ENCODE measurements at places on chromosomes 3 and 15.

DNA sequence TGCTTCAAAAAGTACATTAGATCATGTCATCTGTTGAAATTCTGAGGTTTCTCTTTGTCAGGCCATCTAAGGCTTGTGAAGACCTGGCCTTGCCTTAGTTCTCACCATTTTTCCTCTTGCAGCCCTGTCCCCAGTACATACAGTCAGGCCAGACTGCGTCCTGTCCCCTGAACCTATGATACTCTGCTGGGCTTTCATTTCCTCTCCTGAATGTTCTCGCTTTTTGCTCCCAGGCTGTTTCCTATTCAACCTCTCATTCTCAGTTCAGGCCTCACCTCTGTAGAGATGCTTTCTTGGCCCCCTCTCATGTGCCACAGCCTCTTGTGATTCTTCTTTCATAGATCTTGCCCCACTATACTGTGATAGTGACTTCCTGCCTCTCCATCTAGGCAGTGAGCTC lies 648.8 kb upstream of the KCNMB2 start:
- no peak for DNase-seq

DNA sequence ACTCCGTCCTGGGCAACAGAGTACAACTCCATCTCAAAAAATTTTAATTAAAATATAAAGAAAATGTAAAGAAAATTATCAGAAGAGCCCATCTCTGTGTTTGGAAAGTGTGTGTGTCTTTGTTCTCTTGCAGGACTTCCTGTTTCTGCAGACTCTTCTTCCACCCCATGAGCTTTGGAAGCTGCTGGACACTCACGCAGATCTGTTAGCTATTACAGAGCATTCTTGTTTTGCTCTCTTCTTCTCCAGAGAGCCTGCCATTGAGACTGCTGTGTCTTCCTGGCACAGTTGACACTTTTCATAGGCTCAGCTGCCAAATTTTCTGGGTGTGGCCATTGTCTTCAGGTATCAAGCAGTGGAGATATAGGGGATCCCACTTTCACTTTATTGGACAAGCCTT lies 6.0 kb upstream of the CCR8 start:
- no peak for DNase-seq

GRCh38 chr3:5784690-5785089 lies 597.2 kb downstream of the EDEM1 start:
- no peak for DNase-seq

DNA sequence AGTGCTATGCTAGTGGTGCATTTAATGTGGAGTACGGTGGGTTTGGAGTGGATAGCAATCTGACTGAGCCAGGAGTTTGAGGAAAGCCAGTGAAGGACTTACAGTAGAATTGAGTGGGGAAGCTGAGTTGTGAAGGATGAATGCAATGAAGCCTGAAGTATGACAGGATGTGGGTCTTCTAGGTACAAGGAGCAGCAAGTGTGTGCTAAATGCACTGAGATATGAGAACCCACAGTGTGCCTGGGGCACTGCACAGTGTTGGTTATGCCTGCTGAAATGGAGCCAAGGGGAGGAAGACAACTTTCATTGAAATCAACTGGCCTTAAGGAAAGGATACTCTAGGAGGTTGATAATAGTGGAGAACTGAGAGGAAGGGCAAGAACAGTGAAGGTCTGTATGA lies 105.5 kb upstream of the MRPL3 start:
- DNase-seq, result no peak

DNA sequence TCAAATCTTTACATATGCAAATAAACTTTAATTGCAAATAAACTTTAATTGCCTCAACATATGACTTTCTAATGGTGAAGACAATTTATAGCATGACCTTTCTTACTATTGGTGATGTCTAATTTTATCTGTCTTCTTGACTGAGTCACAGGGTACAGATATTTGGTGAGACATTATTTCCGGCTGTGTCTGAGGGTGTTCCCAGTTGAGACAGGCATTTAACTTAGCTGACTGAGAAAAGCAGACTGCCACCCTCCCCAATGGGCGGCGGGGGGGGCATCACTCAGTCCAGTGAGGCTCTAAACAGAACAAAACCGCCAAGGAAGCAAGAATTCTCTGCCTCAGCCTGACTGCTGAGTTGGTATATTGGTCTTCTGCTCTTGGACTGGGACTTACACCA lies 160.0 kb downstream of the TBL1XR1 start:
- no peak for DNase-seq

GRCh38 chr3:150681057-150681456 lies 22.7 kb downstream of the ERICH6 start:
- DNase-seq, result no peak

DNA sequence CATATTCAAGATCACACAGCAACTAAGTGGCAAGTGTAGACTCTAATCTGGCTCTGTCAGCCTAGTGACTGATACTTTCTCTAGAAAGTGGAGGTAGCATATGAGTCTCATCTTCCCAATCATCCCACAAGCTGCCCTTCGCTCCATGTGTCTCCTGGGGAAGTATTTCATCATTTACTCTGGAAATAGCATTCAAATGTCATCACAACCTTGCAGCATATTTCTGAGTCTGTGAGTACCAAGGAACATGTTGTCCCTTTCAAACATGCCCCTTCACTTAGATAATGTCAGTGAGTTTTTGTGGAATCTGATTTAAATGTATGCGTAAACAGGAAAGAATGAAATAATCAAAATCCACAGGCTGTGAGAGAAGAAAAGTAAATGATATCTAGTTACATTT lies 322.9 kb downstream of the SLC9A9 start:
- DNase-seq, result no peak

- no peak for DNase-seq
Measured at GRCh38 chr15:66785637-66786036, 83.6 kb downstream of the SMAD6 start.

DNA sequence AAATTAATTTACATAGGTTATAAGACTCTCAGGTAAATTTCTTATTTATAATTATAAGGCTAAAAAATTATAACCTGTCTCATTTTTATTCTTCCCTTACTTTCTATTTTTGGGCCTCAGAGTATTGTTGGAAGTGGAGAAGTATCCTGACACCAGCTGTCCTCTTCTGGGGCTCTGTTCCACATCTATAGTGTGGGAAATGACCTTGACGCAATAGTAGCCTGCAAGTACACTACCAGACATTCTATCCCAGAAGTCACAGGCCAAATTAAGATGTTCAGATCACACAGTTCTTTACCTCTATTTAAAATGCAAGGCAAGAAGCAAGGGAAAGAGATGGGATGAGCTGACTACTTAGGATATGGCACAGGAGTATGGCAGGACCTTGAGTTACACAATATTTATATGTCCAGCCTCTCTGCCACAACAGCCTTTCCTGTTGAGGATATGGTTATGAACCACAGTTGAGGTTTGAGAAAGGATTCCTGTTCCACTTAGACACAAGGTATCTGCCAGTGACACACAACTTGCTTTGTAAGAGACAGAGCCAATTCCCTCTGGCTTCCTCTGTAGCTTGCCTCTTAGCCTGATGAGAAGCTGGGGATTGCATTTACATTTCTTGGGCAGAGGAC lies 158.0 kb upstream of the IL12A start:
- DNase-seq, result peak; percentile 20

- DNase-seq, result no peak
Measured at GRCh38 chr3:3699407-3699806, 99.8 kb upstream of the LRRN1 start.

DNA sequence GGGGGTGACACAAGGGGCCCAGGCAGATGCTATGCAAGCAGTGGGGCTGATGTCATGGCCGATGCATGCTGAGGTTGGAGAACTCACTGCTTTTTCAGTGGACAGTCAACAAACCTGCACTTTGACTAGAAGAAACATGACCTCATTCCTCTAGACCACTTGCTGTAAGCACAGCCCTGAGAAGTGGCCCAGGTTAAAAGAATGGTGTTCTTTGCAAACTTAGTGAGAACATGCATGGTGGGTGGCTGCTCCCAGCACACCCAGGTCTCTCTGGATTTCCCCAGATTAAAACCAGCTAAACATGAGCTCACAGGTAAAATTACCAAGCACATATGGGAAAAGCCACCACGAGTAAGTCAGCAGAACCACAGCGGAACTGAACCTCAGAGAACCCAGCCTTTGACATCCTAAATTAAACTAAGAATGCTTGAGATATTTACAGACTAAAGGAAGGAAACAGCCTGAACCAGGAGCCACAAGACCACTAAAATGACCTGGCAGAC lies 15.5 kb downstream of the DLEC1 start:
- DNase-seq, result no peak

DNA sequence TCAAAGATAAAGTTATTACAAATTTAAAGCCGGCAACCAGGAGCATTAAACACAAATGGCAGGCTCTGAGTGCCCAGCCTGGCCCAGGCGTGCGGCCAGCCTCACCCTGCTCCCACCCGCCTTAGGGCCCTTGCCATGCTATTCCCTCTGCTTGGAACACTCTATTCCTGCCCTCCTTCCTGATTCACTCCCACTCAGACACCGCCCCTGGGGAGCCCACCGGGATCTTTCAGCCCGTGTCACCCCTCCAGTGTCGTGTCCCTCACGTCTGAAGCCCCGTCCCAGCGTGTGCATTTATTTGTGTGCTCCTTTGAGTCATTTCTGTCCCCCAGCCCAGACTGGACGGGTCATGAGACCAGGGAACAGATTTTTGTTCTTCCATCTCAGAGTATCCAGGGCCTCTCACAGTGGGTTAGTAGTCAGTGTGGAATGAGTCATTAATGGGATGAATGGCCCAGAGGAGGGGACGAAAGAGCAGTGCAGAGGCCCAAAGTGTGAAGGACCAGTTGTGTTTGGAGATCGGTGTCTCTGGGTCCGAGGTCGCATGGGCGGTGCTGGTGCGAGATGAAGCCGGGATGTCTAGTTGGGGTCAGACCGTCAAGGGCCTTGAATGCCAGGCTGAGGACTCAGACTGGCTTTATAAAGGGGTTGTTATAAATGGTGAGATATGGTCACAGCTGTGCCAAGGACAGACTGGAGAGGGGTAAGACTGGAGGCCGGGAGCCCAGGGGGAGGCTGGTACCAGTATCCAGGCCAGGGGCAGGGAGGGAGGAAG lies 58.9 kb upstream of the SLC6A6 start:
- DNase-seq, result no peak

DNA sequence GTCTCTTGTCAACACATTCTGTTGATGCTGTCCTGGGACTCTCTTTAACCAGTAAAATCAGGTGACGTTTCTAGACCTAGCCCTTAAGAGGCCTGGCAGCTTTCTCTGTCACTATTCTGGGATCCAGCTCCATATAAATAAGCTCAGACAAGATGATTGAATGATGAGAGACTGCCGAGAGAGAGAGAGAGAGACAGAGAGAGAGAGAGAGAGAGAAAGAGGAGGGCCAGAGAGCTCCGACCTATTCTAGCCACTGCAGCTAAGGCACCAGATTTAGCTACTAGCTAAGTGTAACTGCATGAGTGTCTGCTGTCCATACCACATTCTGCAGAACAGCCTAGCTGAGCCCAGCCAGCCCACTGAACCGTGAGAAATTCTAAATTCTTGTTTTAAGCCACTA lies 36.1 kb upstream of the CTXND1 start:
- no peak for DNase-seq

DNA sequence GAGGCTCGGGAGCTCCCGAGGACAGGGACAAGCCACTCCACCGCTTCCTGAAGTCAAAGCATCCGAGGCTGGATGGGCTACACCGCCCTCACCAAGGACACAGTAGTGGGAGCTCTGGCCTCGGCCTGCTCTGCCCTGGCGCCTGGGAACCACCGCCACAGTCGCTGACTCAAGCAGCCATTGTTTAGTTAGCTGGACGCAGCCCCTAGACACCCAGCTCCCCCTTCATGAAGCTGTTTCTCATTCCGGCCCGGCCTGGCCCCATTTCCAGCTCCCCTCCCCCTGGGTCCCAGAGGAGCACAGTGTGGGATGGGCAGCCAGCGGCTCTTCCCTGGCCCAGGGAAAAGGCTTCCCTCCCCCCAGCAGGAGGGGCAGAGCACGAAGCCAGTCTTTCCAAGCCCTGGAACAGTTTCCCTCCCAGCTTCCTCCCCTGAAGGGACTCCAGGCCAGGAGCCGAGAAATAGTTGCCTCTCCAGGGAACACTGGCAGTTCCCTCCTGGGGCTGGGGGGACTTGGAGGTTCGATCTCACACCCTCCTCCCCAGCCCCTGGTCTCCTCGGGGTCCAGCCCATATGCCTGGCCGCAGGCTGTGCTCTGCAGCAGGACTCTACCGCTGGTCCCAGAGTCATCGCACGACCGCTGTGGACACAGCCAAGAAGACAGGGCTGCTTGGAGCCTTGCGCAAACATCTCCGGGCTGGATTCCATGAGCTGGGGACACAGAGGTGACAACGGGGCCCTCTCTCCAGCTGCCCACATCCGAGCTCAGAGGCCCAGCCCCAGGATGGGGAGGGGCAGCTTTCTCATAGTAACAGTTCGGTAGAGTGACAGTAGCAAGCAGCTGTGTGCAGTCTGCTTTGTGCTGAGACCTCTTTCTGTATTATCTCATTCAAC lies 10.0 kb downstream of the PLXND1 start:
- DNase-seq, result peak; percentile 76

GRCh38 chr3:187314176-187314575 lies 22.6 kb upstream of the MASP1 start:
- no peak for DNase-seq

- DNase-seq, result no peak
Measured at GRCh38 chr15:69536726-69537512, 84.3 kb downstream of the RPLP1 start.

GRCh38 chr3:148901987-148902791 lies 37.1 kb downstream of the CPA3 start:
- DNase-seq, result no peak

DNA sequence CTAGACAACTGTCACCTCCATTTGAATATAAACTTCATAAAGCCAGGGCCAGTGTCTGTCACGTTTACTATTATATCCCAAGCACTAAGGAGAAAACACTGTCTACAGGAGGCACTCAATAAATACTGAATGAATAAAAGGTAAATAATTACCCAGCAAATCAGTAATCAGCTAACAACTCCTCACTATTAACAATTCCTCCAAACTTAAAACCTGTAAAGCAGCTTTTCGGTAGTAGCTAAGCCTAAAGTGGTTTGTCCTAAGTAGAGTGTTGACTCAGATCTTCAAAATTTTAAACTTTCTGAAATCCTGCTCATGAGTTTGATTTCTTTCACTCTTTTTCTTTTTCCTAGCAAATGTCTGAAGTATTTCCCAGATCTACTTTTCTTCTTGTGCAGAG lies 39.9 kb downstream of the C3orf80 start:
- DNase-seq, result no peak

DNA sequence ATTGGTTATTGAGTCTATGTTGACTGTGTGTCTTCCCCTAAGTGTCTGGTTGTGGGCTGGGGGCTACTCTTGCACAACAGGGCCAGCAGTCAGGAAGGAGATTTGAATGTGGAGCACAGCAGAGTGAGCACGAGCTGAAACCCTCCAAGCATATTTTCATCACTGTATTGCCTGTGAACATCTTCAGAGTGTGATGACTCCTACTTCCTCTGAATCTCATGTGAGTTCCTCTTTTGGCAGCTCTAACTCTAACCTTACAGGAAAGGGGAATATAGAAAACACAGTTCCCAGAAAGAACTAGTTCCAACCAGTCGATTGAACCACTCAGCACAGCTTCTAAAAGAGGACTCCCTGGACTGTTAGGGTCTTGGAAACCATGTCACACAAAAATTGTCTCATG lies 211.6 kb downstream of the RAP2B start:
- DNase-seq, result peak; percentile 56

GRCh38 chr15:92801774-92802464 lies 98.2 kb upstream of the CHD2 start:
- peak; percentile 64 for DNase-seq

- no peak for DNase-seq
Measured at GRCh38 chr3:170734735-170735065, 135.3 kb downstream of the RPL22L1 start.

GRCh38 chr3:150202711-150203110 lies 205.4 kb upstream of the TSC22D2 start:
- no peak for DNase-seq

- no peak for DNase-seq
Measured at GRCh38 chr3:299590-300301, 103.2 kb downstream of the CHL1 start.
